ENCODE measurements at places on chromosomes 11 and 22. TPM values are rescaled to one million over a fixed set of nuclear protein-coding genes. Genes with fewer than 3 reads are reported as not detected.
A peak's percentile ranks its signal among the peaks of the same experiment; 100 is the strongest.

DNA sequence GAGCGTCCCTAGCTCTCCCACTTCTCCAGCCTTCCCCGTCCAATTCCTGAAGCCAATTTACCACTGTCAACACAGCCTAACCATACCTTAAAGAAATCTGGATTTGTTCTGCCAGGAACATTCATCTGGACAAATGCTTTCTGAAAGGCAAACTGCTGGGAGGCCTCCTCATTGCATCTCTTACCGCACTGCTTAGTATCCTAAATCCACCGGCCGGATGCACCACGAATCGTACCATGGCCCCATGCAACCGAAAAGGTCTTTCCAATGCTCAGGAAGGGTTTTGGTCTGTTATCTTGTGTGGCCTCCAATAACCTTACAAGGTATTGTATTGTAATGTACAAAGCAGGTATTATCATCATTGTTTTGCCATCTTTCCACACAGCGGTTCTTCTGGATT, 57.6 kb downstream of the MYH9 start:
- peak; percentile 29 for DNase-seq

GRCh38 chr11:65529475-65530156, 4.7 kb downstream of the SCYL1 start:
- no peak for DNase-seq

- DNase-seq, result no peak
These were observed 78.2 kb downstream of the PPFIBP2 start for GRCh38 chr11:7591987-7592386.

DNA sequence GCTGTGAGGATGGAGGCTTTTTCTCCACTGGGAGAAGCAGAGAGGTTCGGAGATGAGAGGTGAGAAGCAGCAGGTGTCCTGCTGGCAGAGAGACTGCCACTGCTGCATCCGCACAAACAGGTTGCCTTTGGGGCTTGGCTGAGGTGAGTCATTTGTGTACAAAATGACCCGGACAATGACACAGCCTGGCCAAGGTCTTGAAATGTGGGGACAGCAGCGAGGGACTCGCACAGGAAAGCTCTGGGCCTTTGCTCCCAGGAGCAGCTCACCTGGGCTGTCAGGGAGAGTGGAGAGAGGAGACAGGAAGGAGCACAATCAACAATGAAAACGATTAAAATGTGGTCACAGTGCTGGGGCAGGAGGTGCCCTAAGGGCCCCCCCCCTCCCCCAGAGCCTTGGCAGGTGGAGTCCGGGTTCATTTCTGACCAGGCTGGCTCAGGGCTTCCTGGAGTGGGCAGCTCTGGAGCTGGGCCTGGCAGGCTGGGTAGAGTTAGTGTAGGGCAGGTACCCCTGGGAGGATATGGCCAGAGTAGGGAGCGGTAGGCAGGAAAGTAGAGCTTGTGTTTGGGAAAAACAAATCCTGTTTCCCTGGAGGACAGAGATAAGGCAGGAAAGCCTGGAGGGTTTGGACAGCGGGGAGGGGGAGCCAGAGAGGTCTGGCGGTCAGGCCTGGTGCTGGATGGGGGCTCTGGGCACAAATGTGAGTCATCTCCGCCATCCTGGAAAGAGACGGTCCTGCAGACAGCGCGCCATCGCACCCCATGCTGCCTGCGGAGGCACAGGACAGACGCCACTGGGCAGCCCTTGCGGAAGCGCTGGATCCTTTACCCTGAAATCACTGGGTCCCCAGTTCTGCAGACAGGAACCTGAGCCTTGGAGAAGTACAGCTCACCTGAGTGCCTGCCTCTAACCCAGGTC, 37.8 kb upstream of the CELSR1 start:
- DNase-seq, result peak; percentile 76

DNA sequence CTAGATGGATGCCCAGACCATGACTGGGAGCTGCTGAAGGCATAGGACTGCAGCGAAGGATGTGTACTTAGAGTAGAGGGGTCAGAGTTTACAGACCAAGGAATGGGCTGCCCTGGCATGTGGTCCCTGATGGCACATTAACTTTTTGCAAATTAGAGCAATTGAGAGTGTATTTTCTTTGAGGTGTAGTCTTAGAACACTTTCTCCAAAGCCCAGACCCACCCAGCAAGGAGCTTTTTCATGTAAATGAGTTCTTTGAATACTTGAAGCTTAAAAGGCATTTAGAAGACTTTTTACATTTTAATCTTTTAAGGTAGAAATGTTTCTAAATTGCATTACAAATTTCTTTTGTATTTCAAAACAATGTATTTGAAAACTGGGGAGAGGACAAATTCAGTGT, 8.9 kb downstream of the OR4X1 start:
- no peak for DNase-seq

DNA sequence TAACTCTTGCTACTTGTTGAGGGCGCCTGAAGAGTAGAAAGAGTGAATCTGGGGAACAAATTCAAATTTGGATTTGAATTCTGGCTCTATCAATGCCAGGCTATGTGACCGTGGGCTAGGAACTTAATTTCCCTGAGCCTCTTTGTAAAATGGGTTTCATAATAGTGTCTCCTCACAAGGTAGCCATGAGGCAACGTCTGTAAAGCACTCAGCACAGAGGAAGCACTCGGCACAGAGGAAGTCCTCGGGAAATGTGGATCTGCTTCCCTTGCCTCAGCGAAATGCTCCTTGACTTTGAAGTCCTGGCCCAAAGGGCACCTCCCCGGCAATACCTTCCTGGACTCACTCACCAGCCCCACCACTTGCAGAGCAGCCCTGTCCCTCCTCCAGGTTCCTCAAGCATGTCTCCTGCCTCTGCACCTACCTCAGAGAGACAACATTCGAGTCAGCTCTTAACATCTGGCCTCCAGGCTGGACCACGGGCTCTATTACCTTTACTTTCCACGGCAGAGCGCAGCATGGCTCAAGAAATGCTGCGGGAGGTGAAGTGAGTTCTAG, 17.7 kb downstream of the CD6 start:
- no peak for DNase-seq

DNA sequence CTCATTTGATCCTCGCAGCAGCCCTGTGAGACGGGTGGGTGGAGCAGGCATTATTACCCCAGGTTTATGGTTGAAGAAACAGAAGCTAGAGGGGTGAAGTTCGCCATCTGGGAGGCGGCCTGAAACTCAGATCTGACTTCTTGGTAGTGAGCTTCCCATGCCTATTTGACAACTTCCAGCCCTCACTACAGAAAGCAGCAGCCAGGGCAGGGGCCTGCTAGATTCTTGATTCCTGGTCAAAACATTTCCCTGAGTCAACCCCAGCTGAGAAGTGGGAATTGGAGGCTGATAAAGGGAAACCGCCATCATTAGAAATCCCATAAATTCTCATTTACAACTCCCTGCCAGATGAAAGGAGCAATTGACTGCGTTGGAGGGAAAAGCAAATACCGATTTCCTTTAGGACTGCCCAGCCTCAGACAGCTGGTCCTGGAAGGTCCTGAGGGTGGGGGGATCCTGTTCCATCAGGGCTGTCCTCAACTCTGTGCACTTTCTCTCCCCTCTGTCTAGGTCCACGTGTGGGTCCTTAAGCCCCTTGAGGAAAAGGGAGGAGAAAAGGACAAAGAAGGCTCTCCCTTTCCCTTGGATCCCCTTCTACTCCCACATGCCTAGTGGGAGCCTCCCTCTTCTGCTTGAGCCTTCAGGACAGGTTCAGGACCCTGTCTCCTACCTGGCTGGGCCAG, 10.2 kb upstream of the NECTIN1 start:
- no peak for DNase-seq

DNA sequence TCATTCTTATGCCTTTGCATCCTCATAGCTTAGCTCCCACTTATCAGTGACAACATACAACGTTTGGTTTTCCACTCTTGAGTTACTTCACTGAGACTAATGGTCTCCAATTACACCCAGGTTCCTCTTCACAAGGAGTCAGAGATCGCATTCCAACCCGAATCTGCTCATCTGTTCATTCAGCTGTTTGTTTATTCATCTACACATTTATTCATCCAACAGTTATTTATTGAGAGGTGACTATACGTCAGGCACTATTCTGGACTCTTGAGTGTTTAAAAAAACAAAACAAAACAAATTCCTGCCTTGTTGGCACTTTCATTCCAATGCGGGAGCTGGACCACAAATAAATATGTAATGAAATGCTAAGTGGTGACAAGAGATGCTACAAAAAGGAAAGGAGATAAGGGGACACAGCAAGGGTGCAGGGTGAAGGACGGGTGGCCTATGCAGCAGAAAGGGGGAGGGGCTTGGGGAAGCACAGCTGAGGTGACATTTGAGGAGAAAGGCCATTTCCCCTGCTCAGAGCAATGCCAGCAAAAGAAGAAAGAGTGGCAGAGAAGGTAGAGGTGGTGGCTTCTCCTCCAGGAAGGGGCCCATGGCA, 393.8 kb upstream of the SYN3 start:
- DNase-seq, result no peak

DNA sequence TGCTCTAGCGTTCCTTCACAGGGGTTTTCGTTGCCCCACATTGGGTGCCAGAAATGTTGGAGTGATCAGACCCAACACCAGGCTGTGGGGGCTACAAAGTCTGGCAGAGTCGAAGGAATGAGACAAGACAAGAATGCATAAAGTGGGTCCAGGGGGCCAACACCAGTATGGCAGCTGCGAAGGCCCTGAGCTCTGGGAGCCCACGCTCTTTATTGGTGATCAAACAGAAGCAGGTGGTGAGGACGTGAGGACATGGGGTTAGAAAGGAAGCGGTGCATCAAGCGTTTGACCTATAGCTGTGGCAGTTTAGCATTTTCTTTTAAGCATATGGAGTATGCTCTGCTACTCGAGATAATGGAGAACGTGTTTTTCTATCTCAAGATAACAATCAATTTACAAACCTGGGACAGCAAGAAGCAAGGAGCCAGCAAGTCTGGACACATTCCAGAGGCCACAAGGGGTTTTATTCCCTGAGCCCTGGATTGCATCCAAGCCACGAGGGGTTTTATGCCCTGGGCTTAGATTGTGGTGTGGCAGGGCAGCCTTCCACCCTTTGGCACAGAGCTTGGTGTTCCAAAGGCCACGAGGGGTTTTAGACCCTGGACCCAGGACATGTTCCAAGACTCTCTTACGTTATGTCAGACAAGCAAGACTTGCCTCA, 3.9 kb upstream of the DNAJB13 start:
- DNase-seq, result no peak

DNA sequence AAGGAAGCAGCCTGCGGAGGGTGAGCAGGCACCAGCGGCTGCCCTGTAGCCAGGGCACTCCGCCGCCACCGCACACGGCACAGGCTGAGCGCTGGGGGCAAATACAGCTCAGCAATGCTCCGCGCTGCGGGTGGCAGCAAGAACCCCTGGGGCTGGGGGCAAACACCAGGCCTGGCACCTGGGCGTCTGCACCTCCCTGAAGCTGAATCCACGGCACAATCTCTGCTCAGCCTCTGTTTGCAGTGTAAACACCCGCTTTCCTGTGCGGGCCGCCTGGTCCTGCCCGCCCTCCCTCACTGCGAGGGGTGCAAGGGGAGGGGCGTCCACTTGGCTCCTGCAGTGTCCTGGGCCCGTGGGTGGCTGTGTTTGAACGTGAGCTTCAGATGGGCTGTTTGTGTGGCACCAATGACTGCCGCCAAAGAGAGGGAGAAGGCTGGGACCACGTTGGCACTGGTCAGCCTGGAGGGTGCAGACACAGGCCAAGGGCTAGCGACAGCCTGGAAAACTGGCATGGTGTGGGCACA, 14.8 kb upstream of the MPPED1 start:
- DNase-seq, result no peak

DNA sequence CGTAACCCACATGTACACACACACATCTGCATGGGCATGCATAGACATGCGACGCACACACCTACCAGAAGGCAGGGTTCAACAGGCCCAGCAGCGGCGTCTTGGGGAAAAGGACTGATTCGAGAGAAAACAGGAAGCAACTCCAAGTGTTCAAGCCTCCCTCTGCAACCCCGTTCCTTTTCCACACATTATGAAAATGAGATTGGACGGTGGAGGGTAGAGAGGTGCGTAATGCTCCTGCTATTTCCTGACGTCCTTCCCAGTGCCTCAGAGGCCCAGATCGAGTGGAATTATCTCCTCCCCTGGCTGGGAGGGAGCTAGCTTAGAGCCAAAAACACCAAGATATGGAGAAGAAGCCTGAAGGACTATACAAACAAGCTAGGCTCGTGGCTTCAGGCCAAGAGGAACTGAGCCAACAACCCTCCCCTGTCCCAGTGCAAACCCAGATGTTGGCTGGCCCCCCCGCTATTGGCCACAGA, 289.2 kb downstream of the MN1 start:
- DNase-seq, result peak; percentile 95

GRCh38 chr22:41913040-41913719, 1.7 kb downstream of the SHISA8 start:
- DNase-seq, result no peak

DNA sequence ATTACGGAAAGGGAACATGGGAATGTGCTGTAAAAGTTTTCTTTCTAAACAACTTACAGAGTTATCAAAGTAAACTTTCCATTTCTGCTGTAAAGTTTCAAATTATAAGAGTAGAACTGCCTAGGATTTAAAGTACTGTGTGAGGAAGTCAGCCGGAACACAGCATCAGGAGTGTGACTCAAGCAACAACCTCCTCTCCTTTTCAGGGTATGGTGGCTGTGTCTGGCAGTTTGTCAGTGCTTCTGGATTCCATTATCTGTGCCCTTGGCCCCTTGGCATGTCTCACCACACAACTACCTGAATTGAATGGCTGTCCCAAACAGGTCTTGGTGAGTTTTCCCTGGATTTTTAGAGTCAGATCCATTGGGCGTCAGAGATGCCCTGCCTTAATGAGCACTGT, 6.9 kb upstream of the TOM1 start:
- DNase-seq, result no peak

DNA sequence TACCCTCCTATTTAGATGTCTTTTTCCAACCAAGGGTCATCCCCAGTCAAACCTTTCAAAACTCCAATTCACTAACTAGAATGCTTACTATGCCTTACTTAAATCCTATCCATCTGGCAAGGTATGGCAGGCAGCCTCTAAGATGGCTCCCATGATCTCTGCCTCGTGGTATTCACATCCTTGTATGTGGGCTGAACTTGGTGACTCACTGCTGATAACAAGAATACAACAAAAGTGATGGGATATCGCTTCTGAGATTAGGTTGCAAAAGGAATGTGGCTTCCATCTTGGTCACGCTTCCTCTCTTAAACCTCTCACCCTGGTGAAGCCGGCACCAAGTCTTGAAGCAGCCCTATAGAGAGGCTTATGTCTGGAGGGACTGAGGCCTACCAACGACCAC, 29.6 kb upstream of the UPB1 start:
- no peak for DNase-seq

GRCh38 chr11:59560290-59560701, 49.0 kb downstream of the OR4D9 start:
- DNase-seq, result no peak

The NUP98 gene
- 44.1 TPM for total RNA-seq

The GRK3 gene
- 18.7 TPM for total RNA-seq

The MMP8 gene
- 0.06 TPM for total RNA-seq

The B3GAT1 gene
- 0.32 TPM for total RNA-seq

The FAM227A gene
- total RNA-seq, result 1.2 TPM

Data from right cardiac atrium (tissue), 5 donors.